GM23248 (cell line): ENCODE measurements at places on chromosomes 11 and 22. TPM values are rescaled to one million over a fixed set of nuclear protein-coding genes. Genes with fewer than 3 reads are reported as not detected.
A peak's percentile ranks its signal among the peaks of the same experiment; 100 is the strongest.

GRCh38 chr11:94151903-94152677 is 23.4 kb downstream of the PANX1 start:
- peaks cover 31% of the 10 kb centered on the region for H3K4me1 ChIP-seq
- peak overlapping the region; percentile 44 for H3K27ac ChIP-seq
- no peaks in the 10 kb centered on the region for H3K27me3 ChIP-seq
- H3K4me3 ChIP-seq: no peak overlapping the region
- peak; percentile 94 for DNase-seq

GRCh38 chr11:19597206-19597605 is 115.4 kb upstream of the NAV2 start:
- H3K27me3 ChIP-seq: no peaks in the 10 kb centered on the region
- peak overlapping the region; percentile 16; the same call in 1 of the 2 replicates for H3K4me3 ChIP-seq
- H3K4me1 ChIP-seq: peaks cover 50% of the 10 kb centered on the region
- peak; percentile 91 for DNase-seq

- peak overlapping the region; percentile 30; the same call in 1 of the 2 replicates for H3K4me3 ChIP-seq
- DNase-seq: peak; percentile 57
Measured at GRCh38 chr11:8384199-8384821, 120.6 kb upstream of the LMO1 start.

DNA sequence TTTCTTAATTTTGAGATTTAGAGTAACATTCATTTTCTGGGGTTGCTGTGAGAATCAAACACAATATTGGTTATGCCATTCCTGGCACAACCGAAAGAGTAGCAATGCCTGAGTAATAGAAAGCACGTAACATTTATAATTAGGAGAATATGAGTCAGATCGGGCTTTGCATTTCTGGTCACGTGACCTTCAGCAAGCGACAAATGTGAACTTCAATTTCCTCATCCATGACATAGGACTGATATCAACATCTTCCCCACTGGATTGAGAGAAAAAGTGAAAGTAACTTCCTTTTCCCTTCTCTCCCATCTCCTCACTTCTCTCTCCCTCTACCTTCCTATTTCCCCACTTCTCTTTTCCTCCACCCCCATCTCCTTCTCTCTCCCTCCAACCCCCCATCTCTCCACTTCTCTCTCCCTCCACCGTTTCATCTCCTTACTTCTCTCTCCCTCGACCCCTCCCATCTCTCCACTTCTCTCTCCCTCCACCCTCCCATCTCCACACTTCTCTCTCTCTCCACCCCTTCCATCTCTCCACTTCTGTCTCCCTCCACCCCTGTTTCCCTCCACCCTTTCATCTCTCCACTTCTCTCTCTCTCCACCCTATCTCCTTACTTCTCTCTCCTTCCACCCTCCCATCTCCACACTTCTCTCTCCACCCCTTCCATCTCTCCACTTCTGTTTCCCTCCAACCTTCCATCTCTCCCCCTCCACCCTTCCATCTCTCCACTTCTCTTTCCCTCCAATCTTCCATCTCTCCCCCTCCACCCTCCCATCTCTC is 33.5 kb upstream of the CAT start:
- peak overlapping the region; percentile 60 for H3K4me3 ChIP-seq
- no peak overlapping the region for H3K27ac ChIP-seq
- H3K27me3 ChIP-seq: peaks cover 7% of the 10 kb centered on the region; the same call in 1 of the 2 replicates
- peak; percentile 91 for DNase-seq
- H3K4me1 ChIP-seq: peaks cover 7% of the 10 kb centered on the region

- DNase-seq: peak; percentile 90
- peak overlapping the region; percentile 80 for H3K4me3 ChIP-seq
- no peaks in the 10 kb centered on the region for H3K27me3 ChIP-seq
Measured at GRCh38 chr11:122202951-122203456, 87.0 kb upstream of the BLID start.

DNA sequence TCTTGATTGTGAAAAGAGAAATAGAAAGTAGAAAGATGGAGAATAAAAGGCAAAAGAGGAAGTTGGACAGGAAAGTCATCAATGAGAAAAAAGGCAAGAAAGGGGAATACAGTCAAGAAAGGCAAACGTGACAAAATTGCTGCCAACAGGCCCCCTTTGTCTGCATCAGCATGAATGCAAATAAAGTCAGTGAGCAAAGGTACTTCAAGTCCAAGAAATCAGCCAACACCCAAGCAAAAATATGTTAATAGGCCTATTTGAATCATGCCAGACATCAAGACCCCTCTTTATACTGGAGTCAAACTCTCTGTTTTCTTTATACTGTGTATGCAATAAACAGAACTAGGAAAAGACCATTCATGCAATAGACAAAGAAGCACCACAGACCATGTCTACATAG is 34.3 kb downstream of the GUCY1A2 start:
- no peak overlapping the region for H3K27ac ChIP-seq
- H3K27me3 ChIP-seq: no peaks in the 10 kb centered on the region
- DNase-seq: no peak

DNA sequence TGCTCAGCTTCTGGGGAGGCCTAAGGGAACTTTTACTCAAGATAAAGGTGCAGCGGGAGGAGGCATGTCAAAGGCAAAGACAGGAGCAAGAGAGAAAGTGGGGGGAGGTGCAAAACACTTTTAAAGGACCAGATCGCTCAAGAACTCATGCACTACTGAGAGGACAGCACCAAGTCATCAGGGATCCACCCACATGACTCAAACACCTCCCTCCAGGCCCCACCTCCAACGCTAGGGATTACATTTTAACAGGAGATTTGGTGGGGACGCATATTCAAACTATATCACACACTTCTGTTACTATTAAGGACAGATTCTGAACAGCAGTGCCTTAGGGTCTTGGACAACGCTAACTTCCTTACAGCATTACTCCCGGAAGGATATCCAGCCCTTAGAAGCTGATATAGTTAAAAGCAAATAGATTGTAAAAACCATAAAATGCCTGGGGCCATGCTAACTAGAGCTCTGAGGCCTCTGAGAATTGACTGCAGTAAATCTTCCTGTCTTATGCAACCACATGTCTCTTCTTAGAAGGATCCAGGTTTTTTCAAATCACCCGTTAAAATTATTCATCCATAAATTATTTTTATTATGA is 16.7 kb upstream of the ZC3H12C start:
- H3K4me1 ChIP-seq: peaks cover 15% of the 10 kb centered on the region
- DNase-seq: peak; percentile 33
- no peak overlapping the region for H3K4me3 ChIP-seq

GRCh38 chr11:57340039-57340615 is 2.0 kb downstream of the P2RX3 start:
- H3K4me1 ChIP-seq: peaks cover 5% of the 10 kb centered on the region; the same call in 1 of the 2 replicates
- DNase-seq: peak; percentile 35
- no peak overlapping the region for H3K27ac ChIP-seq
- H3K36me3 ChIP-seq: no peaks in the 10 kb centered on the region
- H3K27me3 ChIP-seq: no peaks in the 10 kb centered on the region

GRCh38 chr11:12121517-12121916 is 11.1 kb downstream of the MICAL2 start:
- no peak overlapping the region for H3K4me3 ChIP-seq
- H3K4me1 ChIP-seq: peaks cover 51% of the 10 kb centered on the region
- DNase-seq: no peak
- H3K27me3 ChIP-seq: no peaks in the 10 kb centered on the region
- 0 out of 2 replicates have a peak, but pooled peaks cover 3% of the 10 kb centered on the region for H3K36me3 ChIP-seq
- no peak overlapping the region for H3K27ac ChIP-seq

GRCh38 chr22:35835998-35836691 is 118.5 kb downstream of the APOL5 start:
- 0 out of 2 replicates have a peak, but pooled peaks cover 9% of the 10 kb centered on the region for H3K36me3 ChIP-seq

- H3K27me3 ChIP-seq: no peaks in the 10 kb centered on the region
- H3K4me3 ChIP-seq: no peak overlapping the region
- H3K36me3 ChIP-seq: peaks cover 13% of the 10 kb centered on the region; the same call in 1 of the 2 replicates
- no peak overlapping the region for H3K27ac ChIP-seq
Measured at GRCh38 chr11:125670172-125670571, 10.5 kb downstream of the ACRV1 start.

- H3K36me3 ChIP-seq: no peaks in the 10 kb centered on the region
- no peaks in the 10 kb centered on the region for H3K27me3 ChIP-seq
- H3K4me1 ChIP-seq: no peaks in the 10 kb centered on the region
- no peak overlapping the region for H3K27ac ChIP-seq
- H3K4me3 ChIP-seq: no peak overlapping the region
- DNase-seq: no peak
Measured at GRCh38 chr22:42026705-42027104, 28.1 kb downstream of the WBP2NL start.

DNA sequence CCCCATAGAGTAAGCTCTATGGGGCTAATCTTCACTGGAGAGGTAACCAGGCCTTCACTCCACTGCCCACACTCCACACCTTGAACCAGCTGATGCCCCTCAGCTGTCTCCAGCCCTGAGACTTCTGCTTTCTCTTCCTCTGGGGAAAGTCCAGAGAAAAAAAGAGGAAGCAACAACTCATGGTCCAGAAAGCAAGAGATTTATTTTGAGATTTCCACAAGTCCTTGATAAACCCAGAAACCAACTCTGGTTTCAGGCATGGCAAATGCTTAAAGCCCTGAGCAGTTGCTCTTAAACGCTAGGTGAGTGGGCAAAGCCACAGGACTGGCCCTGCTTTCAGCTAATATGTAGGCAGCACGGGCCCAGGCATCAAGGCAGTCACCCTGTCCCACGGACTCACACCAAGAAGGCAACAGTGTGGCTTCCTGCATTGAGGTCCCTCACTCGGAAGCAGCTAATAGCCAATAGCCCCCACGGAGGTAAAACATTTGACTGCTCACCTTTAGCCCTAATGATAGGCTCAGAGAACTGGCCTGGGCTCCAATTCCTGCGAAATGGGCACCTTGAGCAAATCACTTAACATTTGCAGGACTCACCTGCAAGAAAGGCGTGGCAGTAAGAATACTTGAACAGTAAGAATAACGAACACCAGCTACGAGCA is 4.3 kb downstream of the CYB561A3 start:
- no peak for DNase-seq
- peaks cover 4% of the 10 kb centered on the region; the same call in 1 of the 2 replicates for H3K4me1 ChIP-seq
- no peak overlapping the region for H3K27ac ChIP-seq
- H3K36me3 ChIP-seq: no peaks in the 10 kb centered on the region
- H3K4me3 ChIP-seq: no peak overlapping the region

The TSKU gene
- 30.8 and 35.2 TPM in 2 replicates for polyA plus RNA-seq

The PKP3 gene
- 2.2 and 2.4 TPM in 2 replicates for polyA plus RNA-seq

The GLB1L3 gene
- not detected in 2 replicates for polyA plus RNA-seq

The MMP13 gene
- polyA plus RNA-seq: not detected in 2 replicates

The PRAME gene
- not detected in 2 replicates for polyA plus RNA-seq

The MS4A3 gene
- not detected in 2 replicates for polyA plus RNA-seq
